Stimulated activated naive CD4-positive, alpha-beta T cell treated with Interleukin-2 at 50 U/mL for 16 hours (primary cell): ENCODE measurements at places on chromosomes 13 and 19.

DNA sequence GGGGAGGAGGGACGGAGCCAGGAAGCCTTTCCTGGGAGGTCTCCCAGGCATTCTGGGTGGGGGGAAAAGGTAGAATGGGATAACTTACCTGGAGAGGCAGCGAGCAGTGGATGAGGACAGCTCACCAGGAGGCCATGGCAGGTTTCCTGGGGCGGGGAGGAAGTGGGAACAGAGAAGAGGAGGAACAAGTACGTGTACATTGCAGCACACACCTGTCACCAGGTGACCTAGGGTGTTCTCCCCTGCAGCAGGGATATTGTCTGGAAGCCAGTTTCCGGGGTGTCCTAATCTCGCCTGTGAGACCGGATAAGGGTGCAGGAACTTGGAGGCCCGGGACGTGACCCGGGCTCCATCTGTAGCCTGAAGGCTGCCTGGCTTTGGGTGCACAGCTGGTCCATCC lies at the start of gene FUT3:
TSS of gene FUT3 (minus strand) at position 148 of the 400 bp plus-strand sequence.
- no peak for DNase-seq

DNA sequence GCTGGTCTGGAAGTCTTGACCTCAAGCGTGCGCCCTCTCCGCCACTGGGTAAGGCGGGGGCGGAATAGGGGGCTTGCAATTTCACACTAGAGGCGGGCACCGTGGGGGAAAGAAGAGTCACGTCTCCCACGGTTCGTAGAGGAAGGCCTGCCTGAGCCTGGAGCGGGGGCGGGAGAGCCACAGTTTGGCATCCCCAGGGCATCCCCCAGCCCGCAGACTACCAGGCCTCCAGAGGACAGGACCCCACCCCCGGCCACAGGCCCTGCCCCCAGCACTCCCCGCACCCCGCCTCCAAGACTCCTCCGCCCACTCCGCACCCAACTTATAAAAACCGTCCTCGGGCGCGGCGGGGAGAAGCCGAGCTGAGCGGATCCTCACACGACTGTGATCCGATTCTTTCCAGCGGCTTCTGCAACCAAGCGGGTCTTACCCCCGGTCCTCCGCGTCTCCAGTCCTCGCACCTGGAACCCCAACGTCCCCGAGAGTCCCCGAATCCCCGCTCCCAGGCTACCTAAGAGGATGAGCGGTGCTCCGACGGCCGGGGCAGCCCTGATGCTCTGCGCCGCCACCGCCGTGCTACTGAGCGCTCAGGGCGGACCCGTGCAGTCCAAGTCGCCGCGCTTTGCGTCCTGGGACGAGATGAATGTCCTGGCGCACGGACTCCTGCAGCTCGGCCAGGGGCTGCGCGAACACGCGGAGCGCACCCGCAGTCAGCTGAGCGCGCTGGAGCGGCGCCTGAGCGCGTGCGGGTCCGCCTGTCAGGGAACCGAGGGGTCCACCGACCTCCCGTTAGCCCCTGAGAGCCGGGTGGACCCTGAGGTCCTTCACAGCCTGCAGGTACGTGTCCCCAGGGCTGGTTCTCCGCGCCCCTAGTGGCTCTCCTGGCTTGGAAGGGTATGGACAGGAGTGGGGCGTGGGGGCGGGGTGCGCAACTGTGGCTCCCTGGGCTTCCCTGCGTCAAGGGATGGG lies at the start of gene ANGPTL4:
TSS of gene ANGPTL4 (plus strand) at position 353 of the 969 bp plus-strand sequence. CDS start at position 520, 167 bp downstream.
- peak; percentile 63 for DNase-seq

- peak; percentile 14 for DNase-seq
Measured at GRCh38 chr19:13906521-13906904, 512 bp downstream of the CC2D1A start.

DNA sequence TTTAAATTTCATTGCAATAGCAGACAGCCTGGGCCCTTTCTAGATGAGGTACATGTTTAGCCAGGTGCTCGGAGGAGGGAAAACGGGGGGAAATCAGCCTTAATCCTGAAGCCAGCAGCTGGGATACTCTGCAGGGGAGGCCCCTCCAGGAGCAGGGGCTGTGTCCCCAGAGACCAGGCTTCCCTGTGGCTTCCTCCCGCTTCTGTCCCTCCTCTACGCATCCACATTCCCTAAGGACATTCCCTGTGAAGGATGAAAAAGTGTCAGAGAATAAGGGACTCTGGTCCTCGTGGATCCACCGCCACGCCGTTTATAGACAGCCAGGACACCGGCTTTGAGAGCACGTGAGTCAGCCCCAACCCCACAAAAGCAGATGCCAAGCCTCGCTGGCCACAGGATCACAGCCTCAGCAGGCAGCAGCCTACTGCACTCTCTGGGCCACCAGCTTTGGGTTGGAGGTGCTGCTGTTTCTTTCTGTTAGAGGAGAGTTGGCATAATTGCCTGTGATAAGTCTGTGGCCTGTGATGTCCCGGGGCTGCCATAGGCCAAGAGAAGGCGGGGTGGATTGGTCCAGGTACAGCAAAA lies 36.7 kb upstream of the RANBP3 start:
- DNase-seq = no peak

DNA sequence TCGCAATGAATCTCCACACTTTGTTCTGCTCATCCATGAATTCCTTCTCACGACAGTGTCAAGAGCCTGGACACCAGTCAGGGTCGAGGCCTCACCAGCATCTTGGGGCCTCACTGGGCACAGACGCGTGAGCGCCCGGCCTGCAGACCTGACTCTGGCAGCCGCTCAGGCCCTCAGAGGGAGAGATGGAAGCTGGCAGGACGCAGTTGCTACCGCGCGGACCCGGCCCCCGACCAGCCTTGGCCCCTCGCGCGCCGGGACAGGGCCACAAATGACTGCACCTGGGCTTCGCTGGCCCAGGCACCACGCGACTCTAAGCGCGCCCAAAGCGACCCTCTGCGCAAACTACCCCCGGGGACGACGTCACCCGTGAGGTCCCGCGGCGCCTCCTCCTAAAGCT lies 937 bp upstream of the USP29 start:
- no peak for DNase-seq
